ENCODE measurements at places on chromosomes 13 and 19.

DNA sequence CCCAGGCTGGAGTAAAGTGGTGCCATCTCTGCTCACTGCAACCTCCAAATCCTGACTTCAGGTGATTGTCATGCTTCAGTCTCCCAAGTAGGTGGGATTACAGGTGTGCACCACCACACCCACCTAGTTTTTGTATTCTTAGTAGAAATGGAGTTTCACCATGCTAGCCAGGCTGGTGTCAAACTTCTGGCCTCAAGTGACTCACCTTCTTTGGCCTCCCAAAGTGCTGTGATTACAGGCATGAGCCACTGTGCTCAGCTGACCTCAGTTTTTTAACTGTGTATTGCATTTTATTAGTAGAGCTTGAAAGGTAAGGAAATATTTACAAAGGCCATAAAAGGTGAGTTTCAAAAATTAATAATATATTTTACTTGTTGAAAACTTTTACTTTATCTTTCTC lies 2.3 kb downstream of the ZNF726 start:
- no peak overlapping the region for H3K27ac ChIP-seq
- no peak overlapping the region for H3K4me3 ChIP-seq
- H3K36me3 ChIP-seq: peaks cover 46% of the 10 kb centered on the region
- no peaks in the 10 kb centered on the region for H3K4me1 ChIP-seq
- no peak for DNase-seq

- H3K4me3 ChIP-seq: peak overlapping the region; percentile 100
- H3K36me3 ChIP-seq: peaks cover 23% of the 10 kb centered on the region
- peaks cover 63% of the 10 kb centered on the region for H3K4me1 ChIP-seq
- peak overlapping the region; percentile 100 for H3K27ac ChIP-seq
- H3K27me3 ChIP-seq: no peaks in the 10 kb centered on the region
- peak; percentile 63 for DNase-seq
Observed at GRCh38 chr19:2327773-2328400, 499 bp downstream of the LSM7 start.

- no peaks in the 10 kb centered on the region for H3K27me3 ChIP-seq
- H3K4me1 ChIP-seq: no peaks in the 10 kb centered on the region
- no peak overlapping the region for H3K27ac ChIP-seq
- no peak overlapping the region for H3K4me3 ChIP-seq
Observed at GRCh38 chr13:89003656-89004055, 1332.5 kb downstream of the SLITRK5 start.

DNA sequence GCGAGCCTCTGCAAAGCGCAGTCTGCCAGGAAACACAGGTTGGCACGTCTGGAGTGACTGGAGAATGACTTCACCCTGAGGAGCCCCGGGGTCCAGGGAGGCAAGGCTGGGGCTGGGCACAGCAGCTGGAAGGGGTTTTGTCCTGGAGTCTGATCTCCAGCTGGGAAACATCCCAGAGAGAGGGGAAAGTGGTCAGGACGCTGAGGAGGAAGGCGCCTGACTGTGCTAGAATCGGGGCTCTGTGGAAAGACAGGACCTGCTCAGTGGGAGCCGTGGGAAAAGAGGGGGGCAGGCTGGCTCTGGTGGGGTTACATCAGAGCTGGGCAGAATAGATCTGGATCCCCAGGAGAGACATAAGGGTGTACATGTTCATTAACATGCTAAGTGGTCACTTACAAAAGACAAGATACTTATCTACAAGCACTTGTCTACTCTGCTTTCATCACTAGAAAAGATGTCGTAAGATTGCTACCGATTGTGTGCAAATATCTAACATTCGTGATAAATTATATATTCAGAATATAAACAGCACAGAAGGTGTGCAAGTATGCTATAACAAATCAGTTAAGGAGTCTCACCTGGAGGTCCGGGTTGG lies 106.6 kb downstream of the COL4A1 start:
- H3K4me3 ChIP-seq: no peak overlapping the region
- no peaks in the 10 kb centered on the region for H3K27me3 ChIP-seq
- no peak overlapping the region for H3K27ac ChIP-seq
- DNase-seq: no peak
- no peaks in the 10 kb centered on the region for H3K4me1 ChIP-seq

GRCh38 chr19:36136964-36137686 lies 2.7 kb upstream of the CAPNS1 start:
- no peak overlapping the region for H3K4me3 ChIP-seq
- peaks cover 11% of the 10 kb centered on the region for H3K36me3 ChIP-seq
- peaks cover 26% of the 10 kb centered on the region for H3K4me1 ChIP-seq
- peaks cover 1% of the 10 kb centered on the region for H3K27me3 ChIP-seq
- peak overlapping the region; percentile 64 for H3K27ac ChIP-seq

DNA sequence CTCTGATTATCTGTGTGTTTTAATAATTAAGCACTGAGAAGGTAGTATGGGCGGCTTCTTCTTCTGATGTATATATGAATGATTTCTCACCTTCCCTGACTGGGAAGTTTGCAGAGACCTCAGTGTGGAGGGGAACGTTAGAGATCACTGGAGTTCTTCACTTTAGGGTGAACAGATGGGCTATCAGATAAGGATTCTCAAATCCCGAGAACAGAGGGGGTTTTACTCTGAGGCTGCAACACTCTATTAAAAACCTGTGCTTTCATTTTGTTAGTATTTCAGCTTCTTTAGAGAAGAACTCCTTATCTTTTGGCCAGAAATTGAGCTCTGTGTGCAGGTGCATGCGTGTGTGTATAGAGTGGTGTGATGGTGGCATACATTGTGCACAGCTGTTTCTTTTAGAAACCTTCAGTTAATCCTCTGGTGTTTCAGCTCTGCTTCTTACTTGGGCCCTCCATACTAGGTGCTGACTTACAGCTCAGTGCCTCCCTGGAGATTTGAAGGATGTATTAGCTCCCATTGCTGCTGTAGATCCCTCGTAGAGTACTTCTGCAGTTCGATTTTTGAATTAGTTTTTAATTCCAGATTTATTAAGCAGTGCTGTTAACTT lies 45.3 kb upstream of the PCDH9 start:
- no peak for DNase-seq
- H3K36me3 ChIP-seq: no peaks in the 10 kb centered on the region
- H3K27ac ChIP-seq: no peak overlapping the region
- no peaks in the 10 kb centered on the region for H3K27me3 ChIP-seq
- H3K4me3 ChIP-seq: no peak overlapping the region
- H3K4me1 ChIP-seq: no peaks in the 10 kb centered on the region

GRCh38 chr13:37416291-37417059 lies 182.1 kb downstream of the POSTN start:
- no peak overlapping the region for H3K27ac ChIP-seq
- H3K27me3 ChIP-seq: no peaks in the 10 kb centered on the region
- no peaks in the 10 kb centered on the region for H3K36me3 ChIP-seq
- H3K4me1 ChIP-seq: no peaks in the 10 kb centered on the region

GRCh38 chr19:10742476-10742875 lies 24.6 kb downstream of the DNM2 start:
- H3K27me3 ChIP-seq: no peaks in the 10 kb centered on the region
- H3K27ac ChIP-seq: no peak overlapping the region
- DNase-seq: no peak
- no peak overlapping the region for H3K4me3 ChIP-seq
- peaks cover 20% of the 10 kb centered on the region for H3K36me3 ChIP-seq

DNA sequence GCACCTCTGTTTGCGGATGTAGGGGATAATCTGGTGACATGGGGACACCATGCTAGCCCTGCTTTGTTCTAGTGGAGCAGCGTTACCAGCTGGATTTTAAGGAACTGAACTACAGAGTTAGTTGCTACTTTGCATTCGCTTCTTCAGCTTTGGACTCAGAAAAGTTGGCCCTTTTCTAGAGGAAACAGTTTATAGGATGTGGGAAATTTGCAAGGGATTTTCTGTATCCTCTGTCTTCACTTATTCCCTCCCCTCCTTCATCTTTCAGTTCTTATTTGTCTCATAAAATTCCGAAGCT lies 2.1 kb downstream of the GATAD2A start:
- H3K4me3 ChIP-seq: peak overlapping the region; percentile 99
- H3K27ac ChIP-seq: no peak overlapping the region
- H3K4me1 ChIP-seq: peaks cover 73% of the 10 kb centered on the region
- H3K27me3 ChIP-seq: no peaks in the 10 kb centered on the region

Measured in activated T-helper 1 cell treated with anti-CD3 and anti-CD28 coated beads, Interleukin-12 subunit alpha, Interleukin-12 subunit beta, Interleukin-2, Interleukin-4 antibody, amounts not matched to agents 30 ng/mL and 10 ng/mL and 1 ng/mL, durations not matched to agents 14 hours and 24 hours and 36 hours (primary cell).